Activated CD8-positive, alpha-beta memory T cell treated with anti-CD3 and anti-CD28 coated beads for 4 hours (primary cell): ENCODE measurements at places on chromosomes 6 and 20.

- DNase-seq: no peak
Measured at GRCh38 chr6:123640567-123641187, 3.9 kb upstream of the TRDN start.

GRCh38 chr6:13851803-13852202, 37.4 kb upstream of the MCUR1 start:
- DNase-seq: no peak

- no peak for DNase-seq
Measured at GRCh38 chr20:21516861-21517565, 3.1 kb upstream of the NKX2-2 start.

DNA sequence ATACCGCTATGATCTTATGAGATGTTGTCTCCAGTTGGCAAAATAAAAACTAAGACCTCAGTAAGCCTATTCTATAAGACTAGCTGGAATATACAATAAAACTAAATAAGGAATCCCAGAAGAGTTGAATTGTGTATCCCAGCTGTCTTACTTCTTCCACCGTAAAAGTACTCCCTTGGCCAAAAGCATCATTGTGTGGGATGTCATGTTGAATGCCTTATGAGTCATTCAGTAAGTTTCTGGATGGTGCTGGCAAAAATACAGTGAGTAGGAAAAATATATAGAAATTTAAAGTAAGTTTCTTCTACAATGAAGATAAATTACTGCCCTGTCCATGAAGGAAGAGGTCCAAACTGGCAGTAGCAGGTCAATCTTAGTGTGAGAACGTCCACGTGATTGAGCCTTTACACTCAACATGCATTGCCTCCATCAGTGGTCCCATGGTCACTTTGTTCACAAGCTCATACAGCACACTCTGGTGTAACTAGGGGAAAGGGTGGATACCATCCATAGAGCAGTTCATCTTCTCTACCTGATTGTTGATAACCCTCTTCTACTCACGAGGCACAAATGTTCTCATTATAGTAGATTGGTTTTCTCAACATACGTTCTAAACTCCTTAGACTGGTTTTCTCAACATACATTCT, 13.7 kb upstream of the ZNF318 start:
- DNase-seq: no peak

DNA sequence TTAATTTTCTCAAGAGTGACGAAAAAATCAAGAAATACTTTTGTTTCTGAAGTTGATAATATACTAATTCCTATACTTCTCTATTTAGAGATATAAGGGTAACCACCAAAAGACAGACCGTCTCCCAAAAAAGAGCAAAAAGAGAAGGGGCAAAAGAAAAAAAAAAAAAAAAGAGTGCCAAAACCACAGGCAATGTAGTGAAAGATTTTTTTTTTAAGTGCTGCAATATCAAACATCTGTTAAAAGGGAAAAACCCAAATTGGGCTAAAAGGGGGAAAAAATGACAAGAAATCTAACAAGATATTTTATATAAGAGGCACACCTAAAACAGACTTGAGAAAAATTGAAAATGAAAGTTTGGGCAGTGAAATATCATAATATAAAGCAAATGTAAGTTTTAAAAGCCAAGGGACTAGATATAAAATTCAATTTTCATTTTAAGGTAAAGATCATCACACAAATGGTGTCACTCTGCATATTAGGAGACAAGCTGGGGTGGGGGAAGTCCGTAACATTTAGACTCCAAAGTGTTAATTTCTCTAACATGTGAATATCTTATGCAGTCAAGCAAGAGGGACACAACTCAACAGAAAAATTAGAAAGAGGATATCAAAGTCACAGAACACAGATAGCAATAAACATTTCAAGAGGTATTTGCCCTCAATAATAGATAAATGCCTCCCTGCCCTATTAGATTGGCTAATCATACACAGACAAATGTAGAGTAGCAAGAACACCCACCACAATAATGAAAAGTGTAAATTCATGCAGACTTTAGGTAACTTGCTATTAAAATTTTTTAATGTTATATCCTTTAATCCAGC, 9.1 kb downstream of the C6orf52 start:
- no peak for DNase-seq

- no peak for DNase-seq
Measured at GRCh38 chr6:21022343-21023107, 488.3 kb downstream of the CDKAL1 start.

GRCh38 chr20:63048516-63049190, 41.9 kb upstream of the BHLHE23 start:
- DNase-seq: no peak

- no peak for DNase-seq
Measured at GRCh38 chr6:43260791-43261190, 17.5 kb downstream of the TTBK1 start.

DNA sequence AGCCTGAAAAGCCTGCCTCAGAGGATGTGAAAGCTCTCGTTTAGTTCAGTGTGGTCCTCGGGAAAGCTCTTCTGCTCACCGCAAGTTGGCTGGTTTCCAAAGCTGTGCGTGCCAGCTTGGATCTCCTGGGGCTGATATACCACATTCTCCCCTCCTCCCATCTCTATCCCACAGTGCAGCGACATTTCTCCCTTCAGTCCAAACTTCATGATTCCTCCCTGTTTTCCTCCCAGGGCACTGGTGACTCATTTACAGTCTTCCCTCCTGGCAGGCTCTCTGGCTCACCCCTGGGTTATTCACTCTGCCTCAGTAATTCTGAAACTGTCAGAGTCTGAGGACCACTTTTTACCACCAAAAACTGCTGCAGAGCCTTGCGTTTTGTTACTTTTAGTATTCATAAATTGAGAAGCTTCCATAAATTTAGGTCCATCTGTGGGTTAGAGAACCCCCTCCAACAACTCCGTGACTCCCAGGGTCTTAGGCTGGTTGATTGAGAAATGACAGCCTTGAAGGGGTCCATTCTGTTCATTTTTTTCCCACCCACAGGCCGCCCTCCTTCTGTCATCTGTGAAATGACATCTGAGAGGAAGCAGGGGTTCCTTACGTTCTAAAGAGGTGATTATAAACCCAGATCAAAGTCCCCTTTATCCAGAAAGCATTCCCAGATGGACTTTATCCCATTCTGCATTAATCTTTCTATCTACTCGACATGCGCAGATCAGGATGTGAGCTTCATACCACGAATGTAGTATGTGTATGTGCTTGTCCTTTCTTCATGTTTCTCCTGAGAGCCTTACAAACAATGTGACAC, 6.1 kb downstream of the TRIM10 start:
- DNase-seq: no peak

GRCh38 chr6:127121637-127121960, 3.1 kb downstream of the RSPO3 start:
- no peak for DNase-seq

- DNase-seq: no peak
Measured at GRCh38 chr6:152836523-152836922, 85.9 kb downstream of the VIP start.

DNA sequence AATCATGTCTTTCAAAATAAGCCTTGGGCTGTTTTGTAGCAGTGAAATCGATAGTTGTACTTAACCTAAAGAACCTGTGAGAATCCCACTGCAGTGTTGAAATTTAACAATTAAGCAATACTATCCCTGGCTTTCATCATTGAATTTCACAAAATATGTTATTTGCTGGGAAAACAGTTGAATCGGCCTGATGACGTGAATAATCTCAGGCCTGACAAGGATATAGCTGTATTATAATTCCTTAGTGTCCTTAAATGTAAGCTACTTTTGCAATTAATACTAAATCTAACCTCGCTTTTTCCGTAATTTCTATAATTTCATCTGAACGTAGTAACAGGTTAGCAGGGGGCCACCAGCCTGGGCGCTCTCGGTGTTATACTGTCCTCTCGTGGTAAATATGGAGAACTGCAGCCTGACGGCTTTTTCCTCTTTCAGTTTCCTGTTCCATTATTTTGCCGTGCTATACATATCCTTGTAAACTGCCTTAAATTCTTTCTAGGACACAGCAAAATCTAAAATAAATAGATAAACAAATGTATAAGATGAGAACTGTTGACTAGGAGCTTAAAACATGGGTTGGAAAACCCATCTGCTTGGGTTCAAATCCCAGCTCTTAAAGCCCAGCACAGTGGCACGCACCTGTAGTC, 24.0 kb downstream of the MTFR2 start:
- DNase-seq: no peak

DNA sequence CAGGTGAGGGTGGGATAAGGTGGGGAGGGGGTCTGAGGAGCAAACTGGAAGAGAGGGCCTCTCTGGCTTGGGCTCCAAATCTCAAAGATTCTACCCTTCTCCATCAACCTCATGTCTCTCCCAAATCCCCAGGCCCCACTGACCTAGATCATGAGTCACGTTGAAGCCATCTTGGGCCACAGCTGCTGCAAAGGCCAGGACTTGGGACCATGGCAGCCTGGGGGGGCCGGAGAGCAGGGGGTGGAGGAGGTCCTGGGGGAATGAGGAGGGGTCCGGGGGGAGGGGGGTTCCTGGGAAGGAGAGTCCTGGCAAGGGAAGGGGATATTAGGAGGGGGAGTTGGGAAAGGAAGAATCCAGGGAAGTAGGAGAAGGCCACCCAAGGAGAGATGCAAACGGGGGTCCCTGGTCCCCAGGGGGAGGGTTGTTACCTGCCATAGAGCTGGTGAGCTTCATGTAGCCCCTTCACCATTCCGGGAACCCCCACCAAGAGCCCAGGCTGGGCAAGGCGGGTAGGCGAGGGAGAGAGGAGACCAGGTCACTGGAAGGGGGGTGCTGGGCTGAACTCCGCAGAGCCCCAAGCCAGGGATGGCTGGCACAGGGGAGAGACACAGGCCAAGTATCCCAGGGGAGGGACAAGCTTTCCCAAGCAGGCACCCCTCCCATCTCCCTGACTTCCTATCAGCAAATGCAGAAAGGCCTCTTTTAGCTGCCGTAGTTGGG, 12.7 kb downstream of the GGT7 start:
- DNase-seq: no peak

DNA sequence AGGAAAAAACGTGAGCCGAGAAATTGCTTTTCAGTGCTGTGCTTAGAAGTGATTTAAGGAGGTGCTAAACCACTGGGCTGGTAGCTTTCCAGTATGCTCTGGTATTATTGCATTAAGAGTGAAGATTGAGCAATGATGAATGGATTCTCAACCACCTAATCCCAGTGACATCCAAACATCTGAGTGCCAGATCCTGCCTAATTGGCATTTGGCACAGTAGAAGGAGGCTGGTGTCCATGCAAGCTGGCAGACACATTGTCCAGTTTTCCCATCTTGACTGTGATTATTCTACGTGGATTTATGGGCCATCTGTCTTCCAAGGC, 398.0 kb upstream of the PLCB4 start:
- no peak for DNase-seq

DNA sequence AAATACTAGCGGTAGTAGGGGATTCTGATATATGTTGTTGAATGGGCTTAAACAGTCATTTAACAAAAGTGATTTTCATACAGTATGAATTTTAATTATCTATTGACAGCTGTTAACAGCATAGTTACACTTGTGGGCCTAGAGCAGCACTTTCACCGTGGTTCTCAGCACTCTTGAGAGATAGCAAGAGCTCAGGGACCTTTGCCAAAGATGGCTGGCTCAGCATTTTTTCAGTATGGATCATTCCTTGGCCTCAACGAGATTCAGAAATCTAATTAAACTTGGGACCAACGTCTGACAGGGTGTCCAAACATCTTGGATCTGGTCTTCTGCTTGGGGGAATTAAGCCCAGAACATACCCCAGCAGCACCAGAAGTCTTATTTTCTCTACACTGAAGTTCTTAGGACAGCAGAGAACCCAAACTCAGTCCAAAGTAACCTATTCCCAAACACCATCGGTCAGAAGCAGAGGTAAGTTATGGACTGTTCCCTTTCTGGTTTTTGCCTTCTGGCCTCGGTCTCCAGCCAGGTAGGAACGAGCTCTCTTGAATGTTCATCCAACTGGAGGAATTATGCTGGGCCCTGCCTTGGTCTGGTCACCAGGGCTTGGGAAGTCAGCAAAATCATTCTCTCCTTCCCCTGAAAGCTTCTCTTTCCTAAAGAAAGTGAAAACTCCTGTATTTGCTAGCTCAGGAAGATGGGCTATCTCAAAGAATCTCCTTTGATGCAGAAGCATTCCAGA, 25.7 kb downstream of the PRPH2 start:
- DNase-seq: no peak

DNA sequence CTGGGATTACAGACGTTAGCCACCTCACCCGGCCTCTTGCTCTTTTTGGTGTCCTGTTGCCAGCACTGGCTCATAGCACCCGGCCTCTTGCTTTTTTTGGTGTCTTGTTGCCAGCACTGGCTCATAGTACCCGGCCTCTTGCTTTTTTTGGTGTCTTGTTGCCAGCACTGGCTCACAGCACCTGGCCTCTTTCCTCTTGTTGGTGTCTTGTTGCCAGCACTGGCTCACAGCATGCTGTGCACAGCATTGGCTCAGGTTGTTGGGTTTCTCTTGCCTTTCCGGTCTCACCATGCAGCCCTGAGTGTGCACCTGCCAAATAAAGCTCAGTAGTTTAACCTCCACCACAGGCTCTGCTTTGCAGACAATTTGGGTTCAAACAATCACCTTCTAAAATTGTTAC, 208.2 kb downstream of the THBS2 start:
- no peak for DNase-seq

DNA sequence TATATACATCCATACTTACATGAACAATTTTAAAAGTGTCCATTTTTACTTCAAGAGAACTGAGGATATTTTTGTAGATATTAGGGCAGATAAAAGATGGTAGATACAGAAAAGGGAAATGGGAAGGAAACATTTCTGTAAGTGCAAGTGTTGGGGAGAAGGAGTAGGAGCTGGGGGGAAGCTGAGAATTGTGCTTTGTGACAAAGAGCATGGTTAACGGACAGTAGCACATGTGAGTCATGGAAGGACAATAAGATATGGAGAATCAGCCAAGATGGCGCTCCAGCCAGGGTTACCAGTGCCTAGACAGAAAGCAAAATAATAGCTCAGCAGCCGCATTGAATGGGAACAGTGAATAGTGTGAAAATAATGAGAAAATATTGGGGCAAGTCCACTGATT, 12.7 kb upstream of the HLA-DRB1 start:
- no peak for DNase-seq

- no peak for DNase-seq
Measured at GRCh38 chr6:37305841-37306425, 47.9 kb upstream of the RNF8 start.

- DNase-seq: no peak
Measured at GRCh38 chr20:62606551-62607201, 35.6 kb upstream of the SLCO4A1 start.

- no peak for DNase-seq
Measured at GRCh38 chr20:34977365-34978091, 21.9 kb downstream of the MYH7B start.

GRCh38 chr20:35030136-35030535, 62.5 kb downstream of the TRPC4AP start:
- DNase-seq: no peak

DNA sequence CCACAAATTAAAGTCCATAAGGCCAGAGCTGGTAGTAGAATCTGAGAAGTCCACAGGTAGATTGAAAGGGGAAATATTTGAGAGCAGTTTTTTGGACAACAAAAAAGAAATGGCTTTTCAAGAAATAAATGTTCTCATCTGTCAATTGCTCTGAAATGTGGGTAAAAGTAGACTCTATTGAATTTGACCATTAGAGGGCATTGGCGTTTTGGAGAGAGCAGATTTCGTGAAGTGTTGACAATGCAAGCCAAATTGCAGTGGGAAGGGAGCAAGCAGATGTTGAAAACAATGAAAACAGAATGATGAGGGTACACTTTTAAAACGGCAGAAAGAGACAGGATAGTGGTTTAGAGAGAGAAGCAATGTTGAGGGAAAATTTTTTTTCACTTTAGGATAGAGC, 149.1 kb upstream of the FAM83B start:
- no peak for DNase-seq
